ENCODE measurements at places on chromosomes 2 and 18.
A peak's percentile ranks its signal among the peaks of the same experiment; 100 is the strongest.

DNA sequence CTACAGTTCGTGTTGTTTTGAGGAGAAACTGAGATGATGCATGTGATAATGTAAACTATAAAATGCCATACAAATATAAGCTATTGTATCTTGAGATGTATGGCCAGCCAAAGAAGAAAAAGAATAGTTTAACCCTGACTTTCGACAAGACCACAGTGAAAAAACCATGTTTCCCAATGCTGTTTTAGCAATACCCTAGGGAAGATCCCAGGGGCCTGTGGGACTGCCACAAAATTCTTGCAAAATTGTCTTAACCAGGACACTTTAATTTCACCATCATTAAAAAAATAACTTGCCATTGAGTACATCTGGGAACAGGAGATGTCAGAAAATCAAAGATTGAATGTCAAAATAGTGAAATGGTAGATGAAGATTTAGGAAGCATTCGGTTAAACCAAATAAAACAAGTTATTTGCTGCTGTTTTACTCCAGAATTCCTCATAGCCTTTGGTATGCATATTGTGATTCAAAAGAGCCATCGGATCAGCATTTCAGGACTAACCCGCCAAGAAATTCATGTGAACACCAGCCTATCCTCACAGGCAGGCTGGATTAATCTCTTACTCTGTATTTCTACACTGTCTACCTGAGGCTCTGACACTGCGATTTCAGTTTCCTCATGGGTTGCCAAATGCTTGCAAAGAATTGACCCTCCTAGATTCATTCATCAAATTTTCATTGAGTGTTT lies 49.0 kb upstream of the SP3 start:
- DNase-seq, result no peak

DNA sequence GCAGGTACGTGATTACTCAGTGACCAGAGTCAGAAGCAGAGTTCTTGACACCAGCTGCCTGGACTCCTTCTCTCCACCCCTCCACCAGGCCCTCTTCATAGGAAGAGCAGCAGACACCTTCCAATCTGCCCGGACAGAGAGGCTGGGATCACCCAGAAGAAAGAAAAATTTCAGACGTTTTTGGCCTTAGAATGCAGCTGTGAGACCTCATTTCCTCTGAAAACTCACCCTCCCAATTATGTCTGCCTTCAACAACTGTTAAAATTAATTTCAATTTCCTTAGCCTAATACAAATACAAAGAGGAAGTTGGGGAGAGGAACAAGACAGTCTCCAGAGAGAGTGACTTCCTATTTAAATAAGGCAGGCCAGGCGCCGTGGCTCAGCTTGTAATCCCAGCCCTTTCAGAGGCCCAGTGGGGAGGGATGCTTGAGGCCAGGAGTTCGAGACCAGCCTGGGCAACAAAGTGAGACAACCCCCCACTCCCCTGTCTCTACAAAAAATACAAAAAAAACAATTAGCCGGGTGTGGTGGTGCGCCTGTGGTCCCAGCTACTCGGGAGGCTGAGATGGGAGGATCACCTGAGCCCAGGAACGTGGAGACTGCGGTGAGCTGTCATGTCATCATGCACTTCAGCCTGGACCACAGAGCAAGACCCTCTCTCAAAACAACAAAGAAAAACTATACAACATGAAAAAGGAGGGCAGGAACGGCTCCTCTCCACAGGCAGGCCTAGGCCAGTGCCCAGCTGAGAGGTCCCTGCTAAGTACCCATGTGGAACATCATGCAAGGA lies 1.6 kb downstream of the SLC66A2 start:
- DNase-seq, result peak; percentile 61

- DNase-seq, result no peak
These were observed 195.0 kb downstream of the EPHA4 start for GRCh38 chr2:221377066-221377465.

DNA sequence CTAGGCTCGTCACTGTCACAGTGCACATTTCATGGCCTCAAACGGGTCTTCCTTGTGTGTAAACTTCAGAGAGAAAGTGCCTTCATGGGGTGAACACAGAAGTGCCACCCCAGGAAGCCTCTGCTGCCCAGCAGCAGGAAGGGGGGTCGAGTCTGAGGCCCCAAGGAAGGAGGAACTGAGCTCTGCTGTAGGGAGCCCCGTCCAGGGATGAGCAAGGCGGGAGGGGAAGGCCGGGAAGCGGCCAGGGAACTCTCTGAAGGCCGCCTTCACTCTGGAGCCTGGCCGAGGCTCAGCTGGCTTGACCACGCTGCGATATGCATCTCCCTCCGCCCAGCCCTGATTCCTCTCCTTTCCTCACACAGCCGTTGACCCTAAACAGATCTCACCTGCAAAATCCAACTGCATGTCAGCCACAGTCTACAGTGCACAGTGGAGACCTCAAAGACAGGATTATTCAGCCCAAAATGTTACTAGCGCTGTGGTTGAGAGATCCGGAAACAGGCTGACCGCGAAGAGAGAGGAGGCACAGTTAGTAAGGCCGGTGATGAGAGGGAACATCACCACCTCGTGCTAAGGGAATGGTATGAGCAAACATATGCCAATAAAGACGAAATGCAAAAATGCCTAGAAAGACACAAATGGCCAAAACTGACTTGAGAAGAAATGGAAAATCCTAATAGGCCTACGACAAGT lies 34.2 kb upstream of the CTDP1 start:
- DNase-seq, result no peak

GRCh38 chr18:51120809-51121596 lies 76.5 kb downstream of the MEX3C start:
- DNase-seq, result no peak

GRCh38 chr18:42011053-42011452 lies 56.0 kb downstream of the PIK3C3 start:
- peak; percentile 28 for DNase-seq

GRCh38 chr2:45713591-45713990 lies 62.1 kb downstream of the PRKCE start:
- DNase-seq, result no peak

- no peak for DNase-seq
These were observed 153.9 kb downstream of the RNF144A start for GRCh38 chr2:7071154-7071553.

GRCh38 chr2:156897548-156897947 lies 360.0 kb upstream of the GALNT5 start:
- DNase-seq, result no peak

GRCh38 chr2:8672940-8673339 lies 8.9 kb upstream of the ID2 start:
- DNase-seq, result no peak

GRCh38 chr18:52953387-52953786 lies 613.4 kb downstream of the DCC start:
- DNase-seq, result no peak

DNA sequence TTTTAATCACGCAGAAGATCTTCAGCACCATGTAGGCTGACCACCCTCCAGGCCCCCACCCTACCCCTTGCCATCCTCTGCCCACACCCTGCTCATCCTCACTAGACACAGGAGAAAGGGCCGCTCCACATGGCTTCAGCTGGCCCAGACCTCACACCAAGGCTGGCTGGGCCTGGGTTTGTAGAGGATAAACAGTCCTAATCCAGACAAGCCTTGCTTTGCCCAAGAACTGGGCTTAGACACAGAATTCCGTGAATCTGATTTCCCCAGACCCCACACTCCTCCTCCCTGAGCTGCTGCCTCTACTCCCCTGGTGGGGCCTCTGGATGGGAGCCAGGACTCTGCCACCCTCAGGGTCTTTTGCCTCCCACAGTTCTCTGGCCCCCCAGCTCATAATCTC lies 185.3 kb downstream of the CYP26B1 start:
- no peak for DNase-seq

DNA sequence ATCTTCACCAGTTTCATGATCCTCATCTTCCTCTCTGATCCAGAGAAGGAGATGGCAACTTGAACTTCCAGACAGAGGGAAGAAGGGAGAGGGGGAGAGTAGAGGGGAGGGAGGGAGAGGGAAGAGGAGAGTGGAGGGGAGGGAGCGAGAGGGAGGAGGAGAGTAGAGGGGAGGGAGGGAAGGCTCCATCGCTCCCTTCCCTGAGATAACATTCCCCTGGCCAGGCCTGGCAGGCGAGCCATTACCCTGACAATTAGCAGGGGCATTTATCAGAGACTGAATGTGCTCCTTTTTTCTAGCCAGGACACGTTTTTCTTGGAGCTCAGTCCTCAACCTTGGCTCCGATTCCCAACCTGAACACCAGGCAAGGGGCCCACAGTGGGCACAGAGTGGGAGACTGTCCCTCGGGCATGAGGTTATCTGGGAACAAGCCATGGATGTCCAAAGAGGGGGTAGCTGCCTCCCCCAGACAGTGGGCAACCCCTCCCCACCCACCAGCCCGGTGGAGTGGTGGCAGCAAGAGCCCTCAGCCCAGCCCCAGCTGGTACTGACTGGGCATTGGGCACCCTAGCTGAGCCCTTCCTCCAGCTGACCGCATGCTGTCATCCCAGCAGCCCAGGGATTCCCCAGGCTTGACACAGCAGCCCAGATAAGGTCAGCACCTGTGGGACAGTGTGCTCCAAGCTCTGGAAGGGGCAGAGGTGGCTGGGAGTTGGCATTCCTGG lies 81.8 kb downstream of the TNS1 start:
- DNase-seq, result no peak

DNA sequence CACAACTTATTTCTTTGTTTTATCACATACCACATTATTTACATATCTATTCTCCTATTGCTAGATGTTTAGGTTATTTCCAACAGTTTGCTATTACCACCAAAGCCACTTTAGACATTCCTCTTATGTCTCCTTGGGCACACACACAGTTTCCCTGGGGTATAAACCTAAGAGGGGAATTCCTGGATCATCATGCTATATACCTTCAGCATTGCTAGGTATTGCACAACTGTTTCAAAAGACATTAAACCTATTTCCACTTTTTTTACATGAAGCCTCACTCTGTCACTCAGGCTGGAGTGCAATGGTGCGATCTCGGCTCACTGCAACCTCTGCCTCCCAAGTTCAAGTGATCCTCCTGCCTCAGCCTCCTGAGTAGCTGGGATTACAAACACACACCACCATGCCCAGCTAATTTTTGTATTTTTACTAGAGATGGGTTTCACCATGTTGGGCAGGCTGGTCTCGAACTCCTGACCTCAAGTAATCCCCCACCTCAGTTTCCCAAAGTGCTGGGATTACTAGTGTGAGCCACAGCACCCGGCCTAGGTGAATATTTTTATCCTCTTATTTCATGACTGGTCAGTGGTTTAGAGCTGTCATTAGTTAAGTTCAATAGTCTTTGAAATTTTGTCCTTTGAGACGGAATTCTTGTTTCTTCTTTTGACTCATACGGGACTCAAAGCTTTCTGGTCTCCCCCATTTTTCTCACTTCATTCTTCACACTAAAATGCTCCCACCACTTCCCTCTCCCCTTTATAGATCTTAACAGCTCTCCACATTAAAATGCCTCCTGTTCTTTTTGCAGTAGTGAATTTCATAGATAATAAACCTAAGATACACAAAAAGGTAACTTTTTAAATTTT lies 30.3 kb downstream of the SULT1C4 start:
- DNase-seq, result peak; percentile 25

DNA sequence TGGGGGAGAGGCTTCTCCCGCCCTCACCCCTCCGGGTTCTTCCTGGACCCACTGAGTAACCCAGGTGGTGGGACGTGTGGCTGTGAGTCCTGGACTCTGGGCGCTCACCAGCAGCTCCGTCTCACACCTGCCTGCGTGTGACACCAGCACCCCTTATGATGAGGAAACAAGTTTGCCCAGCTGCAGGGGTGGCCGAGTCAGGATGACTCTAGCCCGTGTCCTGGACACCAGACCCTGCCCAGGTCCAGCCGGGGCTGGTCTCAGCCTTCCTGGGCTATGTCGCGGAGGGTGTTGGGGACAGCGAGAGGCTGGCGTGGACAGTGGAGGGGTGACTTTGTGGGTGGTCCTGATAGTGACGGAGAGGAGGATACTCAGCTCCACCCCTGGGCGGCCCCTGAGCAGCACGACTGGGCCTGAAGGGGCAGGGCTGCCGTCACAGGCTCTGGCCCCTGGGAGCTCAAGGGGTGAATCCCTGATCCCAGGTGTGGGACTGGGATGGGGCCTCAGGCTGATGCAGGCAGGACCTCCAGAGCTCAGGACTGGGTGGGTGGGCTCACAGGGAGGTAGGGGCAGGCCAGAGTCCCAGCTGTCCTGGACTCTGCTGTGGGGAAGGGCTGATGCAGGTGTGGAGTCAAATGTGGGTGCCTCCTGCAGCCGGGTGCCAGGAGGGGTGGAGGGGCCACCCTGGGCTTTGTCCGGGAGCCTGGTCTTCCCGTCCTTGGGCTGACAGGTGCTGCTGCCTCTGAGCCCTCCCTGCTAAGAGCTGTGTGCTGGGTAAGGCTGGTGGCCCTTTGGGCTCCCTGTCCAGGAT lies 3.7 kb downstream of the GPR35 start:
- no peak for DNase-seq

- no peak for DNase-seq
These were observed 4.5 kb downstream of the RBMS1 start for GRCh38 chr2:160489111-160489510.

DNA sequence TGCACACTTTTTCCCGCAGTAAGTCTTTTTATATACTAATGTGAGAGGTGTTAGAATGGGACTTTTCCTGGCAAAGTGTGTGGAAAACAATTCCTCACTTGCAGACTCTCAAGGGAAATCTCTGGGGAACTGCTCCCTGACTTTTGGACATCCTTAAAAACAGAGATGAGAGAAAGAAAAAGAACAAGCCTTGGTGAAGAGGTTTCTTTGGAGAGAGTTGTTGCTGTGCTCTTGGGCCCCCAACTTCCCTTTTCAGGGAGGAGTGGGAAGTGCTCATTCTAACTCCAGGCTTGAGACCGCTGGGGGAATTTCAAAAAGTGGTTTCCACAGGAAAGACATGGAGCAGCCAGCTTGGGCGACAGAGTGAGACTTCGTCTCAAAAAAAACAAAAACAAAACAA lies 142.6 kb upstream of the SPRED2 start:
- no peak for DNase-seq

DNA sequence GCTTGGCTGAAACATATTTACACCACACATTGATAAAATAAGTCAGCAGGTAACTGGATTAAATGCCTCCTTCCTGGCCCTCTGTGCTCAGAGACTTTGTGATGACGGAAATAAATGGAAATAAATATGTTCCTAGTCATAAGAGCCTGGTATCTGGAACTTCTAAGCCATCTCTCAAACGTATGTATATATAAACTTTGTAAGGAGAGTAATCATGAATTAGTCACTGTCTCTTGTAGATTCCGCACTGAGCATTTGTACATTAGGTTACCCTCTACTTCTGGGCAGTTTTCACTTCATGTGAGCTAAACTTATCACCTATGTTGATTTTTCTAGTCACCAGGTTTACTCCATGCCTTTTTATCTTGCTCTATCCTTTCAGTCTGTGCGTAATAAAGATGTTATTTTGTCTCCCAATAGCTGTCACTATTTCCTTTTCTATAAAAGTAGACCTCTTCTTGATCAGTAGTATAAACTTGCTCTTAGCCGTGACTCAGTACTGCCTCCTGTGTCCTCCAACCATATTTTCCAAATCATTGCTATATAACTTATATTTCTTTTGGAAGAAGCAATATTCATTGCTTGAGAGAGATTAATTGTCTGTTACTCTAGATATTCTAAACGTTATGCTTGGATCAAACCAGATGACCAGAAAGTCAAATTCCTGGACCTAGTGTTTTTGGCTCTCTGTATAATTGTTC lies 53.2 kb downstream of the FEZ2 start:
- DNase-seq, result no peak

GRCh38 chr2:8310557-8311455 lies 371.1 kb upstream of the ID2 start:
- DNase-seq, result no peak

- DNase-seq, result no peak
These were observed 11.9 kb upstream of the KCNG2 start for GRCh38 chr18:79785831-79786230.

GRCh38 chr18:64331419-64331818 lies 182.5 kb upstream of the LINC00305 start:
- no peak for DNase-seq

- DNase-seq, result no peak
These were observed 45.0 kb upstream of the TANK start for GRCh38 chr2:161115205-161115604.

GRCh38 chr2:188474316-188474715 lies 182.6 kb downstream of the GULP1 start:
- DNase-seq, result no peak
